NCI-H446 (cell line): ENCODE measurements at places on chromosomes 1 and 21.
A peak's percentile ranks its signal among the peaks of the same experiment; 100 is the strongest.

DNA sequence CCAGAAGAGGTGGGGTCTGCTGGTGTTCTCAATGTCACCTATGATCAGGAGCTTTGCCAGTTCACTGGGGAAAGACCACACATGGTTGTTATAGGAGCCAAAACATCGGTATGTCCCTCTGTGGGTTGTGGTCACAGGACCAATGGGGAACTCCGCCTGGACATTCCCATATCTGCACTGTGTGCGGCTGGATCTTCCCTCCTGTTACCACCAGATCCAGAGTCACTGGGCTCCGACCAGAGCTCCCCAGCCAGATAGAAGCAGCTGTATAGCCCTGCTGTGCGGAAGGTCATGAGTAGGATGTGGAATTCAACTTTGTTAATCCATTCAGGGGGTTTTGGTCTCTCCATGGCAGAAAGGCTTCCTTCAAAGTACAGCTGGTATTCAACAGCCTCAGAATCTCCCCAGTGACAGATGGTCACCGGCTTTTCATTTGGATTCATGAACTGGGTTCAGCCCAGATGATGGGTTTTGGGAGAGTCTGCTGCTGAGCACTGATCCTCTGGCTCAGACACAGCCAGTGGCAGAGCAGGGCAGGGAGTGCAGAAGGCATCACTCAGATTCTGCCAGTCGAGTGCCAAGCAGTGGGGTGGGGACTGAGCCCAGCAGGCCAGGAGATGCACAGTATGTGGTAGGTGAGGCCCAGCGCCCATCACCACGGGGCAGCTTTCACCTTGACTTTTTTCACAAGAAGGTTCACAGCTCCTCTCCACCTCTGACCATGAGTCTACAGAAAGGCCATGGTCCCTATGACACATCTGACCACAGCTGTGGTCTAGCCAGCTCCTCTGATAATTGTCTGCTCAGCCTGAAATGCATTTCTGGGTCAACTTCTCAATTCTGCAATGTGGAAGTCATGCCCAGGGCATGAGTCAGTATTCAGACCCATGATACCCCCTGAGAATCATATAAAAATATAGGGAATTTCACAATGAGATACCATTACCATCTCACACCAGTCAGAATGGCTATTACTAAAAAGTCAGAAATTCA lies 2.9 kb upstream of the SHCBP1L start:
- DNase-seq = peak; percentile 50

- DNase-seq = no peak
These were observed 16.4 kb downstream of the CAPZA1 start for GRCh38 chr1:112636056-112636455.

DNA sequence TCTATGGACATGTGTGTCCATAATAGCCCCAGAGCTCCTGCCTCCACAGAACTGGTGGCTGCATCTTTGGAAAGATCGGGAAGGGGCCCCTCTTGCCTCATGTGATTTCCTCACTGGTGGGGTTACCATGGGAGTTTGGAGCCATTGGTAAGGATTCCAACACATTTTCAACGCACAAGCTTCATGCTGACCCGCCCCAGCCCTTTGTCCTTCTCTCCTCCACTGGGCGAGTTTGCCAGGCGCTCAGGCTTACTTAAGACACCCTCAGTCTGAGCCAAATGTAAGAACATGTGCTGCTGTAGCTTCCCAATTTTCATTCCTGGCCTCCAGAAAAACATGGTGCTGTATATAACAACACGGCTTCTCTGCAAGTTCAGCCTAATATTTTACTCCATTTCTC lies 72.4 kb downstream of the ATP5PO start:
- no peak for DNase-seq

DNA sequence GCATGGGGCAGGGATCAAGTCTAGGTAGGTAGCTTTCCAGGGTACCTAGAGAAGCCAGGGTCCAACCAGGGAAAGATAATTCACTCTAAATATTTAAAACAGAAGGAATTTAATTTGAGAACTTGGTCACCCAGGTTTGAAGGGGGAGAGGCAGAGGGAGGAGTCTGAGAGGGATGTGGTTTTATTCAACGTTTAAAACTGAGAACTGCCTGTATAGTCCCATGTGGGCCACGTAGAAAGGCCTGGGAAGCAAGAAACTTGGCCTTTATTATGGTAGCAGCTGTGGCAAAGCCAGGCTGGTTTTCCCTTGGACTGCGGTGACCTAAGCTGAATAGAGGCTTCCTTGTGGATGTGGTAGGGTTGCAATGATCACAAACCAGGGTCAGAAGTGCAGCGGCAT lies 42.0 kb upstream of the DUSP10 start:
- DNase-seq = no peak

DNA sequence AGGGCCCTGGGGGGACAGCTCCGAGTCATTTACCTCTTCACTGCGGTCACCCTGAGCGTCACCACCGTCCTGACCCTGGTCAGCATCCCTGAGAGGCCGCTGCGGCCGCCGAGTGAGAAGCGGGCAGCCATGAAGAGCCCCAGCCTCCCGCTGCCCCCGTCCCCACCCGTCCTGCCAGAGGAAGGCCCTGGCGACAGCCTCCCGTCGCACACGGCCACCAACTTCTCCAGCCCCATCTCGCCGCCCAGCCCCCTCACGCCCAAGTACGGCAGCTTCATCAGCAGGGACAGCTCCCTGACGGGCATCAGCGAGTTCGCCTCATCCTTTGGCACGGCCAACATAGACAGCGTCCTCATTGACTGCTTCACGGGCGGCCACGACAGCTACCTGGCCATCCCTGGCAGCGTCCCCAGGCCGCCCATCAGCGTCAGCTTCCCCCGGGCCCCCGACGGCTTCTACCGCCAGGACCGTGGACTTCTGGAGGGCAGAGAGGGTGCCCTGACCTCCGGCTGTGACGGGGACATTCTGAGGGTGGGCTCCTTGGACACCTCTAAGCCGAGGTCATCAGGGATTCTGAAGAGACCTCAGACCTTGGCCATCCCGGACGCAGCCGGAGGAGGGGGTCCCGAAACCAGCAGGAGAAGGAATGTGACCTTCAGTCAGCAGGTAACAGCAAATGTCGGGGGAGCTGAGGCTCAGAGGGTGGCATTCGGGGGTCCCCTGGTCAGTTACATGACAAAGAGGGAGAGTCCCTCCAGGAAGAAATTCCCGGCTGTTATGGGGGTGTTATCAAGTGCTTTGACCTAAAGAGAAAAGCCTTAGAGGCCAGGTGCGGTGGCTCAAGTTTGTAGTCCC lies 12.6 kb downstream of the SLC45A1 start:
- DNase-seq = no peak

- no peak for DNase-seq
These were observed 42.3 kb downstream of the LRP8 start for GRCh38 chr1:53285546-53285945.

DNA sequence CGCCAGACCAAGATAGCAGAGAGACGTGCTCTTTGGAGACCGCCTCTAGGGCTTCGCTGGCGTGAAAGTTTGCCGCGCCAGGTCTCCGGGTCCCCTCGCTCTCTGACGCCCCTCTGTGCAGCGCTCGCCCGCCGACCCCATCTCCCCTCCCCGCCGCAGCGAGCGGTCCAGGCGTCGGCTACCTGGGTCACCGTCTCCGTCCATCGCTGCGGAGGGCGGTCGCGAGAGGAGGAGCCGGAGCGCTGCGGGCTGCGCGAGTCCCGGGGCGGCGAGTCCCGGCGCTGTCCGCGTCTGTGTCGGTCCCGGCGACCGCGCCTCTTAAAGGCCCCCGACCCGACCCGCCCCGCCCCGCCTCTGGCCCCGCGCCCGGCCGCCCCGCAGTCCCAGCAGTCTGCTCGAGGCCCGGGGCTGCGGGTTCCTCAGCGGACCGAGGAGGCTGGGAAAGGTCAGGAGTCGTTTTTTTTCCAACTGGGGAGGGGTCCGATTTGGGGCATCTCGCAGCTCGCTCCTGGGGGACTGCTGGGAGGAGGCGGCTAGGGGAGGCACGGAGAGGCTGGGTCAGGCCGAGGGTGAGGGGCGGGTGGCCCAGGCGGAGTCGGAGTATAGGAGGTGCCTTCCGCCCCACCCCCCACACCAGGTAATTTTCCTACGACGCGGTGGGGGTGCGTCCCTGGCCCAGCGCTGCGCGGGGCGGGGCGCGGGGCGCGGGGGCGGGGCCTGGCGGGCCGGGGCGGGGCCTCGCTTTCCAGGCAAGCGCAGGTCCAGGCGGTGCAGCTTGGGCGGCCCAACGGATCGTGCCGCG lies at the start of the genes FBXO2 and FBXO44:
Gene FBXO2, minus strand, starts transcription at position 293 of the 802 bp plus-strand sequence. Its CDS starts 89 bp downstream, at position 204.
Gene FBXO44, plus strand, starts transcription at position 741 of the 802 bp plus-strand sequence. CDS start 959 bp downstream, outside the sequence.
- peak; percentile 41 for DNase-seq

GRCh38 chr1:234745844-234746797 lies 136.1 kb upstream of the IRF2BP2 start:
- peak; percentile 75 for DNase-seq

DNA sequence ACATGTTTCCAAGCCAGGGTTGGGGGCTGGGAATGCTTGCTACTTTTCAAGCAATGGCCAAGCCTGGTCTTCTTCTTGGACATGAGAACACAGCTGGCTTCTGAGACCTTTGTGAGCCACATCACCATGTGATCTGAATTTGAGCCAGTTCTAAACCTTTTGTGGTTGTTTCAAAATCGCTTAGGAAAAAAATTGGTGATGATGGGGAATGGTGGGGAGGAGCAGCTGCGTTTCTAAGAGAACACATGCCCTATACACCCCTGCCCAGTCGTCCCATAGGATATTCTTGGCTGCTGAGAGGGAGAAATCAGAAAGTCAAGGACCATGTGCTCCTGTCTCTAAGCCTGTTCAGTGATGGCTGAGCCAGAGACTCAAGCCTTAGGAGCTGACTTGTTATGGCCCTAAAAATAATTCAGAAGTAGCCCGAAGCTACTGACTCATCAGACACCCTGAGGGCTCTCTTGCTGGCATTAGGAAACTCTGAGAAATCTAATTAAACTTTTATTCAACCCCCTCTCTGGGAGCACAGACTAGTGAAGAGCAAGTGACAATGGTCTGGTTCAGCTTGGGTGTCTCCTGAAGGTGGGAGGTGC lies 30.5 kb downstream of the CCDC185 start:
- DNase-seq = no peak

DNA sequence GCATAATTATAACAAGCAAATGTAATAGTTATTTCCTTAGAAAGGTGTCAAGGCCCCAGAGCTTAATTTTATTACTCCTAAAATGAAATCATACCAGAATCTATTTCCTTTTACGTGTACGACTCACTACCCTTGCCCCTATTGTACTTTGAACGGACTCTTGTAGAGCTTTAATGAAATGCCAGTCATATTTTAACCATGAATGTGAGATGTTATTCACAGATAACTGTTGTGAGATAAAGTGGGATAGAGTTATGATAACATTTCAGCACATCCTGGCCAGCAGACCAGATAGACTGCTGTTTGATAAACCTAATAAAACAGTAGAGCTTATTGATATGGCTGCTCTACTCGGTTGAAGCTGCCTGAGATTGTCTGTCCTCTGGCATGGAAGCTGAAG lies 500.8 kb upstream of the PBX1 start:
- no peak for DNase-seq

DNA sequence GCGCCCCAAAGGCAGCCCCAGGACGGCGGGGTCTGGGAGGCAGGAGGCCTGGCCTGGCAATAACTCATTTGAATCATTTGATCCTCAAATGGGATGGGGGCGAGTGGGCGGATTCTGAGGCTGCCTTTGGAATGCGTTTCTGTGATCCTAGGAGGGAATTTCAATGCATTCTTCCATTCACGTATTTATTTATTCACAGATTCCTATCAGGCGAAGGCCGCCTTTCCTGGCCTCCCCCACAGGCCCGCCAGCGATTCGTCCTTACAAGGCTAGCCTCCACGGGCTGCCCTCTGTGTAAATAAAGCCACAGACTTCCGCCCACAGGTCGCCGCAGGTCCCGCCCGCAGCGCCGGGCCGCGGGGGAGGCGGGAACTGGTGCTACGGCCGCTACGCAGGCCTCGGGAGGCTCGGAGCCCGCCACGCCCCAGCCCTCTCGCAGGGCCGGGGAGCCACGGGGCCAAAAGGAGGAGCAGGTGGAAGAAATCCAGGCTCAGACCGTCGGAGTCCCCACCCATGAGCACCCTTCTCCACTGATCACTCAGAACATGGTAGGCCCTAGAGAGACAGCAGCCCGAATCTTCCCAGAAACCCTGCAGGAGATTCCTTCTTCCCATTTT lies 31.3 kb upstream of the JUN start:
- DNase-seq = no peak

GRCh38 chr1:59013928-59014279 lies 230.1 kb upstream of the JUN start:
- DNase-seq = no peak

DNA sequence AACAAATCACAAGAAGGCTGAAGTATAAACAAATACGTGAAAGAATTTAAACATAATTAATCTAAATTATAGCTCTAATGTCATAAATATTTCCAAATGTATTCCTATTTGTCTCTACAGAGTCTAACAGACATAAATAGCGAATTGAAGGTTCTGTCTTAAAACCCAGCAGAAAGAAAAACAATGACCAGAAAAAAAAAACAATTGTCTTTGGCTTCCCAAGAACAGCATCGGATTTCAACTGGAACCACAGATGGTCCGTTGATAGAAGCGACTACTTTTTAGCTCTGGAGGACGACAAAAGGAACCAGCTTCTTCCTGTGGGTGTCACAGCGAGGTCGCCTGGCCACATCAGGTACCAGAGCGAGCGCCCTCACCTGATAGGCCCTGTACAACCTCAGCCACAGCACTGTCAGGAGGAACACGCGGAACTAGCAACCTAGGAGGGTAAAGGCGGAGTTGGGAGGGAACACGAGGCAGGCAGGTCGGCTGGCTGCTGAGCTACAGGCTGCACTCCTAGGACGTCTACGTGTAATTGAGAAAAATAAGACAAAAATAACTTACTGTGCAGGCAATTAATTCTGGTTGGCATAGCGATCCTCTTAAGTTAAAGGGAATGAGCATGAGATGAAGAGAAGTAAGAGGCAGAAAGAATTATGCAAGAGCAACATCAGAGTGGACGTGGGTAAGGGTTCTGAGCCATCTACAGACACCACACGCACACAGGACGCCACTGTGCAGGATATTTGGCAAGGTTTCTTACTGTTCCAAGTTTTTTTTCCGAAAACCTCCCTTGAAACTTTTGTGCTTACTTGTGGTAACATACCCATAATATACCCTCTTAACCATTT lies 16.7 kb upstream of the PRDM15 start:
- DNase-seq = no peak

GRCh38 chr1:8951231-8951630 lies 5.6 kb downstream of the CA6 start:
- no peak for DNase-seq

DNA sequence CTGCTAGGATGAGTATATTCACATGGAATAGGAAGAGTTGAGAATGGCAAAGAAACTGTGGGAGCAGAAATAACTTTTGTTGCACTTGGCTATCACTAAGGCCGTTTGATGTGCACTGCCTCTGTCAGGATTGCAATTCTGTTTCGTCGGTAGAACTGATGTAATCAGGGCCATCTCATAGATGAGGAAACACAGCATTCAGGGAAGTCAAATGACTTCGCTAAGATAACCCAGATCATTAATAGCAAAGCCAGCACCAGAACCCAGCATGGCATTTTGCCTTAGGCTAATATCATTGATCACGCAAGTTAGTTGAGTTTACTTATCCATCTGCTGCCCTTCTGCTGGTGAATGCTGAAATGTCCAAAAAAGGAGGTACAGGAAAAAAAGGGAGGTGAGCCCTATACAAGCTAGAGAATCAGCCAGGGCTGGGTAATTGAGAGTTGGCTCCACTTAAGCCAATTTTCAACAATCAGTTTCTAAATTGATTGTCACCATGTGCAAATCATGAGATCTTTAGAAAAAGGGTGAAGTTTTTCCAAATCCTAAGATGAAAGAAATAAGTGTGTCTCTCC lies 7.6 kb downstream of the RASSF5 start:
- no peak for DNase-seq
